ENCODE measurements at places on chromosomes 12 and 14.

DNA sequence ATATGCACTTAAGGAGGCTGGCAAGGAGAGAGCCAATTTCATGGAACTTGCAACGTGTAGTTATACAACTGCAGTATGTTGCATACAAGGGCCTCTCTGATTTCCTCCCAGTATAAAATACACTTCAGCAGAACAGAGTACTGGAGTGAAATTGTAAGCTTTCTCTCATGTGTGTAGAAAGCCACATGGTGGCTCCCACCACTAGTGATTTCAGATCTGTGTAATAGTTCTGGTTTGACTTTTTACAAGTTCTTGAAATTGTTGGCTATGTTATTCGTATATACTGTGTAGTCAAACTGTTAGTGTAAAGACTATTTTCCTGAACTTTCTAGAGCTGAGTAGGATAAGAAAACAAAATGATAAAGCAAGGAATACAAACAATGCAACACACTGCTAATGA is 16.4 kb upstream of the LMO3 start:
- DNase-seq, result no peak

- DNase-seq, result peak; percentile 34
These were observed 6.9 kb upstream of the DNM1L start for GRCh38 chr12:32671930-32672780.

GRCh38 chr12:113231235-113232088 is 10.2 kb downstream of the TPCN1 start:
- DNase-seq, result no peak

DNA sequence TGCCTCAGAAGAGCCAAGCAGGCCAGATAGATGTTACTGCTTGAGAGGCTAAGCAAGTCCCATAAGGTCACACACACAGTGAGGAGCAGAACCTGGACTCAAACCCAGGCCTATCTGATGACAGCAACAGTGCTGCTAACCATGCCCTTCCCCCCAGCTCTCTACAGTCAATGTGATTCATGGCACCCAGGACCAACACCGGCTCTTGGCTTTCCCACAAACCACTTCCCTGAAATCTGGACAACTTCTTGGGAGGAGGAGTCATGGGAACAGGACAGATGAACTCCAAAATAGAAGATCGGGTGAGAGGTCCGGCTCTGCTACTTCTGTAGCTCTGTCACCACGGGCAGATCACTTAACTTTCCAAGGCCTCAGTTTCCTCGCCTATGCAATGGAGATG is 716 bp upstream of the PTGDR start:
- no peak for DNase-seq

GRCh38 chr12:53212931-53213330 is 5.9 kb upstream of the ITGB7 start:
- no peak for DNase-seq

GRCh38 chr12:124157406-124157805 is 137.5 kb upstream of the RFLNA start:
- no peak for DNase-seq

DNA sequence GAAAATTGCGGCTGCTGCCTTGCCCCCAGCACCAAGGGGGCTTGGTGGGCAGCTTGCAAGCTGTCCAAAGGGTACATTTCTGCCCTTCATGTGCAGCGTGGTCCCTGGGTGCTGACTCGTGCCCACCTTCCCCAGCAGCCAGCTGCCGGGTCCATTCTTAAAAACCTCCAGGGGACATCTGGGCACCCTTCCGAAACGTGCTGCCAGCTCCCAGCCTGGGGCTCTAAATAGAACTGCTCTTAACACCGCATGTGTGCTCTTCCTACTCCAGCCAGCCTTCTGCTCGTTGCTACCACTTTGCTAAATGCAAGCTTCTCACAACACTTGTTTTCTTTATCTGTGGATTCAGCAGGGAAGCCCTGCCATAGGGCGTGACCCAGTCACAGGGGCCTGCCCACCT is 66.0 kb downstream of the RIMBP2 start:
- DNase-seq, result no peak

DNA sequence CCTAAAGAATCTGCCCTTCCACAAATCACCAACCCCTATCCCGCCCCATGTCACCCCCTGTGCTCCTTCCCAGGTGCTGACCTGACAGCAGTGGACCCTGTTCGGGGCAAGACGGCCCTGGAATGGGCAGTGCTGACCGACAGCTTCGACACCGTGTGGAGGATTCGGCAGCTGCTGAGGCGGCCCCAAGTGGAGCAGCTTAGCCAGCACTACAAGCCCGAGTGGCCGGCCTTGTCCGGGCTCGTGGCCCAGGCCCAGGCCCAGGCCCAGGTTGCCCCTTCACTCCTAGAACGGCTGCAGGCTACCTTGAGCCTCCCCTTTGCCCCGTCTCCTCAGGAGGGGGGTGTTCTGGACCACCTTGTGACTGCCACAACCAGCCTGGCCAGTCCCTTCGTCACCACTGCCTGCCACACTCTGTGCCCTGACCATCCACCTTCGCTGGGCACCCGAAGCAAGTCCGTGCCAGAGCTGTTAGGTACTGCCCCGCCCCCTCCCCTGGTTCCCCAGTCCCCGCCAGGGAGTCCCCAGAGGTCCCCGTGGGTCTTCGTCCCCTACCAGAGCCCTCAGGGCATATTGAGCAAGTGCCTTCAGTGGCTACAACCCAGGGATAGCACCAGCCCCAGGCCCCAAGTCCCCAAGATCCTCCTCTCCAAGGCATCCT is 2.7 kb downstream of the ANKRD33 start:
- no peak for DNase-seq
